ENCODE measurements at places on chromosomes 7 and 10.

DNA sequence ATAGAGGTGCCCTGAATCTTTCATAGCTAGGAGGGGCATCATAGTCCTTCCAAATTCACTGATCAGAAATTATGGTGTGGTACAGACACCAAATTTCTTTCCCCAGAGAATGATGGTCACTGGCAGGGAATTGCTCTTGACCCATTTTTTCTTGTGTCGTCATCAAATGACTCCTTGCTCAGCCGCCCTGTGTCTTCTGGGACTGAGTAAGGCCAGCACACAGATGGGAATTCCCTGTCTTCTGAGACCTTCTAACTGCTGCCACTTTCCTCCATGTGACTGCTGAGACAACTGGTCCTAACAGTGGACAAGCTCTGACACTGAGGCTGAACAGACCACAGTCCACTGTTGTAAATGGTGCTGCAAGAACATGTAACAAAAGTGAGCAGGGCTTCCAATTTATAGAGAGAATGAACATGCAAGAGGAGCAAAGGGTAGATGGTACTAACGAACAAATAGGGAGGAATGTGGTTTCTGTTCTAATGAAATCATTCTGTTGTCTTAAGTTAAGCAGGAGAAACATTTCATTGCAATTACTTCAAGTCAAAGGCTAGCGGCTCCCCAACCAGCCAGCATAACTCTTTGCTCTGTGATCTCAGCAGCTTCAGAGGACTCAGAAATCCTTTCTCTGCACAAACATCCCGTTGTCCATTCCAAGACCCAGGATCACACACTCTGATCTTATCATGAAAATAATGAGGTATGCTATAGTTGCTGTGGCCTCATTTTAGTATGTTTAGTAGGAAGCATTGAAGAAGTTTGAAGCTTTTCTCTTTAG lies 235.9 kb upstream of the PRSS1 start:
- DNase-seq, result no peak

GRCh38 chr7:159030490-159031134 lies 114.1 kb downstream of the VIPR2 start:
- DNase-seq, result no peak

GRCh38 chr7:115024276-115024675 lies 102.4 kb downstream of the MDFIC start:
- no peak for DNase-seq

DNA sequence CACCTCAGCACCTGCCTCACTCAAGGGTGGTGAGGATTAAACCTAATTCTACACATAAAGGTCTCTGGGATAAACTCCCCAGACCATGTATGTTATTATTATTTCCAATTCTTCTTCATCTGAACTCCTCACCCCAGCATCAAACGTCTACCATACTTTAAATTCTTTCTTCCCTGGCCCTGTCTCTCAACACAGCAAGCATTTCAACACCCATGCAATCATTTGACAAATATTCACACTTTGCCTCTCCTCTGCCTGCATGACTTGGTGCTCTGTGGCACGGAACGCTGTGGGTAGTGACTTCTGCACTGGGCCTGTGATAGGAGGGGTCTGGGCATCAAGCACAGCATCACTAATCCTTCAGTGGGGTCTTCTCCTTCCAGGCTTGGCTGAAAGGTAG lies 490.8 kb downstream of the TNS3 start:
- no peak for DNase-seq

GRCh38 chr7:77797734-77798393 lies 370 bp downstream of the TMEM60 start:
- DNase-seq, result no peak

- DNase-seq, result no peak
Measured at GRCh38 chr10:129868449-129869035, 95.5 kb downstream of the EBF3 start.

DNA sequence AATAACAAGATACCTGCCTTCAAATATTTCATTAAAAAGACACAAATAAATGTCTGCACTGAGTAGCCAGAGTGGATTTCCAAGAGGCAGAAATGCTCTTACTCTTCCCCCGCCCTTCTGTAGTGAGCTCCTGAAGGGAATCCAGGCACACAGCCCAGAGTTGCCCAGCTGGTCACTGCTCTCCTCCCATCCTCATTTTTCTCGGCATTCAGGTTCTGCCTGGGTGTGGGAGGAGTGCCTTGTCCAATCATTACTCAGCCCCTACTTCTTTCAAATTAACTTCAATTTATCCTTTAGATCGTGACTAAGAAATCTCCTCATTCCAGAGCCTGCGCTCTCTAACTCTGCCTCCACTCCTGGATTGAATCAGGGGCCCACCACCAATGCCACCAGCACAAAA lies 12.2 kb downstream of the CCDC6 start:
- no peak for DNase-seq

DNA sequence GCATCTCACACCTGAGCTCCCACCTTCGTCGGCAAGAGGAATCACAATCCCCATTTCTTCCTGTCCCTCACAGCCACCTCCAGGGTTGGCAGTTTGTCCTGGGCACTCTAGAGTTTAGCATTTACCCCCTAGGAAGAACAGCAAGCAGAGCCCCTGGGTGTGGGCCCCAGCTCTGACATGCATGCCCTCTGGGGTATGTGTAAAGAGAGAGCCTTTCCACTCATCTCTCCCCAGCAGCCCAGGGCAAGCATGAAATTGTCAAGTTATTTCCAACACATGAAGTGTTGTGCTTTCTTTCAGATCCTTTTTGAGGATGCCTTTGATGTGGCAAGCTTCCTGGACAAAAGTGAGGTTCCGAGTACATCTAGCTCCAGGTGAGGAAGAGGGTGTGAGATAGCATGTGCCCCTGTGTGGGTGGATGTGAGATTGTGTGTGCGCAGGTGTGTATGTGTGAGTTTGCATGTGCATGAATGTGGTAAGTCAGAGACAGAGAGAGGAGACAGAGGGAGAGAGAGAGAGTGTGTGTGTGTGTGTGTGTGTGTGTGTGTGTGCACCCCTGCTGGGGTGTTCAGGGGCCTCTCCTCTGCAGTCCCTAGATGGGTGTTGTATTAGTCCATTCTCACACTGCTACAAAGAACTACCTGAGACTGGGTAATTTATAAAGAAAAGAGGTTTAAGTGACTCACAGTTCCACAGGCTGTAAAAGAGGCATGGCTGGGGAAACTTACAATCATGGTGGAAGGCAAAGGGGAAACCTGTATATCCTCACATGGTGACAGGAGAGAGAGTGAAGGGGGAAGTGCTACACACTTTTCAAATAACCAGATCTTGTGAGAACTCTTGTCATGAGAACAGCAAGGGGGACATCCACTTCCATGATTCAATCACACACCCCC lies 18.1 kb downstream of the STRA8 start:
- no peak for DNase-seq

DNA sequence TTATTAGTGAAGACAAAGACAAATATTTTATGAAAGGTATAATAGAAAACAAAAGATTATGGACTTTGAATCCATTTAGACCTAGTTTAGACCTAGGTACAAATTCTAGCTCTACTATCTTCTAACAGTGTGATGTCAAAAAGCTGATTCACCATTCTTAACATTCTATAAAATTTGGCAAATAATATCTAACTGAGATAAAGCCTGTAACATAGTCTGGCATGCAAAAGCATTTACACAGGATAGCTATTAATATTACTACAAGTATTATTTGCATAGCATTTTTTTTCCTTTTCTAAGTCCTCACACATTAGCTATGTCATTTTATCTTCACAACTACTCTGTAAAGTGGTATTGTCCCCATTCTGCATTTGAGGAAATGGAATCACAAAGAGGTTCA lies 179.6 kb upstream of the LRRTM3 start:
- no peak for DNase-seq

DNA sequence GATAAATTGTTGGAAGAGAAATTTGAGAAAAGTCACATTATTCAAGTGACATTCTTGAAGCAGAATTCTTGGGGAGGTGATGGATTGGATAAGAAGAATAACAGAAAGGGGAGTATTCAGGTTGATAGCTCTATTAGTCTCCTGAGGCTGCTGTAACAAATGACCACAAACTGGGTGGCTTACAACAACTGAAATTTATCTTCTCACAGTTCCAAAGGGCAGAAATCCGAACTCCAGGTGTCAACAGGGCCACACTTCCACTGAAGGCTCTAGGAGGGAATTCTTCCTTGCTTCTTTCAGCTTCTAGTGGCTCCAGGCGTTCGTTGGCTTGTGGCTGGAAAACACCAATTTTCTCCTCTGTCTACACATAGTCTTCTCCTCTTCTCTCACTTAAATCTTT lies 99.8 kb downstream of the TES start:
- DNase-seq, result no peak

- DNase-seq, result no peak
Measured at GRCh38 chr7:36736899-36737211, 12.6 kb upstream of the AOAH start.

DNA sequence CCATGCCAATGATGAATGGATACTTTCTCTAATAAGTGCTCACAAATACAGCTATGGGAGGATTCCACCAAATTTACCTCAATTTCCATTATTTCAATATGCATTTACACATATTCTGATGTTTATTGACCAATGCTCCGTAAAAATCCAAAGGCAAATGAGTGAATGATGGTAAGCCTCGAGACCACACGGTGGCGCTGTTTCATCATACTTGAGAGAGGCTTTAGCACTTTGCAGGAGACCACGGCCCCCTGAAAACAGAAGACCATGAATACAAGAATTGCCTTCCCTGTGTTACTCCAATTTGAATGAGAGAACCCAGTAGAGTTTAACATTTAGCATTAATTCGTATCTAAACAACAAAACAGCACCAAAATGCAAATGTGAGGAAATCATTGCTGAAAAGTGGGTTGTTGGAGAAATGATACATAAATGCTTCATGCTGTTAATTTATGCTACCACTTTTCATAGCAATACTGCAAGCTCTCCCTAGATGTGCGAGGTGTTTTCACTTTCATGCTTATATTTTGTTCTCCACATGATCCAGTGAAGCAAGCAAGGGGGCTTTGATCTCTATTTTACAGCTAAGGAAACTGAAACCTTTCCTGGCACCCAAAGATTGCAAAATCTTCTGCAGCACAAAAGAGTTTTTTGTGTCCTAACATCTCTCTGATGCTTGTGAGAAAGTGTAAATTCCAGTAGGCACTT lies 35.4 kb downstream of the TRIL start:
- peak; percentile 42 for DNase-seq

DNA sequence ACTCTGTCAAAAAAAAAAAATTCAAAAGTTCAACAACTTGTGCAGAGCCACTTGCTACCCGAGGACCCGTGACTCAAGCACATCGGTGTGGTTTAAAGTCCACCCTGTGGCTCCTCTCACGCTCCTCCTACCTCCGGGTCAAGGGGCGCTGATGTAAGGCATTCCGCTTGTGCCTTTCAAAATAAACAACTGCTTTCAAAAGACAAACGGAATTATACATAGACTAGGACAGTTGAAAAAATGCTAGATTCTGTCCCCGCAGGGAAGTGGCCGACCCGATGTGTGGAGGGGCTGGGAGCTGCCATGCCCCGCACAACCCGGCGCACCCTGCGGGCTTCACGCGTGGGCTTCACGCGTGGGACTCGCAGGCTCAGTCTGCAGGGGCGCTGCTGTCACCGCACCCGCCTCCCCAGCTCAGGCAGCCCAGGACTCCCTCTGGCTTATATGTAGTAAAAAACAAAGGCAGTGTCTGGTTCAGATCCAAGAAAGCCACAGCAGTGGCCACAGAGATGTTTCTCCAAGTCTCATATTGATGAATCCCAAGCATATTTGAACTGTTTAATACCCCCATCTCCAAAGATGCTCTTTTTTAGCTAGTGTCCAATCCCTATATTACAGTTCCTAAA lies 239.7 kb upstream of the INHBA start:
- no peak for DNase-seq

GRCh38 chr7:16813232-16813616 lies 8.4 kb upstream of the AGR2 start:
- no peak for DNase-seq

- no peak for DNase-seq
Measured at GRCh38 chr10:132749371-132749795, 36.6 kb downstream of the NKX6-2 start.

All from stimulated activated CD4-positive, alpha-beta T cell treated with anti-CD3 and anti-CD28 coated beads, Interleukin-4, amount 100 ng/mL, for 48 hours (primary cell).